ENCODE measurements at places on chromosomes 2 and 18.

DNA sequence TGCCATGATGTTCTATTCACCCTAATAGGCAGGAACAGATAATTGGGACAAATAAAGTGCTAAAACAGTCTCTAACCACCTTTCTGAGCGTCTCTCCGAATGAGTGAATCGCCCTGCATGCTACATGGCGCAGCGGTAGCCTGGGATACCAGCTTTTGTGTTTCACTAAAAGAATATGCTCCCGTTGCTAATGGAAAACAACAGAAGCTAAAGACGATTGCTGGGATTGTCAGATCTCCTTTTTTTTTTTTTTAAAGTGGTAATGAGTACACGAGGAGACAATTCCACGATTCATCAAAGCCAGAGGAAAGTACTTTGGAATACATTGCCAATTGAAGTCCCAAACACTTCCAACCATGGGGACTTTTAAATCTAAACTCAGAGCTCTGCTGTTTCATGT is 1815.3 kb upstream of the CELF4 start:
- DNase-seq: no peak

DNA sequence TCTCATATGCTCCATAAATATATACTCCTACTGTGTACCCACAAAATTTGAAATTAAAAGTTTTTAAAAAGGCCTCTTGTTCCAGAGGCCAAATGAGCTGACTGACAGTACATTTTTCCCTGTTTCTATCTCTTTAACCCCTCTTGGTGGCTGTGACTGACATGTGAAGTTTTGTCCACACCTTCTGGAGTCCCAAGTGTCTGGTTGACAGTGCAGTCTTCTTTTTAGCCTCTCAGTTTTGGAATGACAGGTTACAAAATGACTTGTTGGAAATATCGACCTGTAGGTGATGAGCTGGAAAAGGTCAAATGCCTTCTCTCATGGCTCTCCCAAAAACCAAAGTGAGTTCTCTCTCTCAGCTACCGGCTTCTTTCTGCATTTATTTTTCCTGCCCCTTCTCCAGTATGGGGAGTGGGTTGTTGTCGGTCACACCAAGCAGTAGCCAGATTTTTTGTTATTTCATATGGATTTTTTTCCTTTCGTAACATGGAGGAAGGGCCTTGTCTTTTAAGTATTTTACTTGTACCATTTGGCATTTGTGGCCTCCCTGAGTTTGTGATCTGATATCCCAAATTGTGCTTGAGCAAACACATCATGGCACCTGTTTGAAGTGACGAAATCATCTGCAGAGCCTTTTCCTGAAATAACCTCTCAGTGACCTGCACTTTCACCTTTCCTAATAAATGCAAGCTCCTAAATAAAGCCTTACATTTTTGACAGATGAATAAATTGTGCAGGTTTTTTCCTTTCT is 143.9 kb downstream of the ESCO1 start:
- no peak for DNase-seq

DNA sequence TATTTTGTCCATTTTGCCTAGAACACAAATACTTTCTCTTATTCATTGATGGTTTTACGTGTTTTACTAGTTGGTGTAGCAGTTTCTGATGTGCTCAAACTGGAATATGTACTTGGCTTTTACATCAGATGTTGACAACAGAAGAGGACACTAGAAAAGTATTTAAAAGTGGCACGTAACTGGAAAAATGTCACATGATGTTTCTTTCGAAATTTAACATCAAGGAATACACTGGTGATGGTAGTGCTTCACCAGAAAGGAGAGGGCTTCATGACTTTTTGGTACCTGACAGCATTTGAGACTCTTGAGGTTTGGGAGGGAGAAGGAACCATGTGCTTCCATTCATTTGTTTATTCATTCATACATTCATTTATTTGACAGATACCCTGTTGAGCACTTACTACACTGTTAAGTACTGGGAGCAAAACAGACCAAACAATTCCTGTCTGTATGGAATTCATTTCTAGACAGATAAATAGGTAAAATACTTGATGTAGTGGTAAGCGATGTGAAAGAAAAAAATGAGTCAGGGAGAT is 1.5 kb downstream of the GIGYF2 start:
- DNase-seq: no peak

- peak; percentile 17 for DNase-seq
These were observed 241.2 kb upstream of the TANK start for GRCh38 chr2:160918906-160919503.

DNA sequence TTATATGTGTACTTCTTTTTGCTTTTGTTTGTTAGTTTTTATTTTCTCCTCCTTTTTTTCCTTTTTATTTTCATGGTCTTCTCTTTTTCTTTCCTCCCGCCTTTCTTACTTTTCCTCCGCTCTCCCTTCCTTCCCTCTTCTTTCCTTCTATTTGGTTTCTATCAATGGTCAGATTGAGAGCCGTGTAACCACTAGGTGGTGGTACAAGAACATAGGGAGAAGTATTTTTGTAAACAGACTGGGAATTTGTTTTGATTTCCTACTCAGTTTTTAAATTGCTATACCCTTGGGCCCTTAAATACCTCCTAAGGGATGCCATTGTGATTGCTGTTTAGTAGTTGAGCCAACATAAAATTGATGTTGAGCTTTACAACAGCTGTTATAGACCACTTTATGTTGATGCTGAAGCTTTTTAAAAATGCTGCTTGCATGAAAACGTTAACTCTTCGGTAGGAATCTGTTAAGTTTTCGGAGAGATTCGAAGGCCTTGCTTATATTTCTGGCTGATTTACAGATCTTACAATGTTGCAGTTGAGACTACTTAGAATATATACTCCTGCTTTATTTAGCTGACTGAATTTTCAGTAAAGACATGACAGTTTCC is 124.2 kb downstream of the UBE2E3 start:
- DNase-seq: peak; percentile 20

DNA sequence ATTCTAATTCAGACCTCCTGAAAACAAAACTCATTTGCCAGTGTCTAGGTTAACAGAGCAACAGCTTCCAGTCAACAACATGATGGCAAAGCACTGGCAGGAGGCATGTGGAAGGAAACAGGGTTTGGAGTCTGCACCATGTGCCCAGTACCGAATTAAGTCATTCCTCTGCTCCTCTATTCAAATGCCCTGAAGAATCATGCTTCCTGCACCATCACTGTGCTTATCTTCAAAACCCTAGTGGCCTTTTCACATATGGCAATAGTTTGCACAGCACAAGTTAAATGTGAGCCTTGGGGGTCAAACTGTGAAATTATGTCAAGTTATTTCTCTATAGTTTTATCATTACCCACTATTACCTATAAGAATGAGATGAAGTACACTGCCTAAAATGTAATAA is 75.4 kb upstream of the GRB14 start:
- DNase-seq: no peak

- no peak for DNase-seq
These were observed 468.3 kb upstream of the GYPC start for GRCh38 chr2:126187668-126188067.

GRCh38 chr18:65990944-65991708 is 240.3 kb downstream of the CDH7 start:
- no peak for DNase-seq

DNA sequence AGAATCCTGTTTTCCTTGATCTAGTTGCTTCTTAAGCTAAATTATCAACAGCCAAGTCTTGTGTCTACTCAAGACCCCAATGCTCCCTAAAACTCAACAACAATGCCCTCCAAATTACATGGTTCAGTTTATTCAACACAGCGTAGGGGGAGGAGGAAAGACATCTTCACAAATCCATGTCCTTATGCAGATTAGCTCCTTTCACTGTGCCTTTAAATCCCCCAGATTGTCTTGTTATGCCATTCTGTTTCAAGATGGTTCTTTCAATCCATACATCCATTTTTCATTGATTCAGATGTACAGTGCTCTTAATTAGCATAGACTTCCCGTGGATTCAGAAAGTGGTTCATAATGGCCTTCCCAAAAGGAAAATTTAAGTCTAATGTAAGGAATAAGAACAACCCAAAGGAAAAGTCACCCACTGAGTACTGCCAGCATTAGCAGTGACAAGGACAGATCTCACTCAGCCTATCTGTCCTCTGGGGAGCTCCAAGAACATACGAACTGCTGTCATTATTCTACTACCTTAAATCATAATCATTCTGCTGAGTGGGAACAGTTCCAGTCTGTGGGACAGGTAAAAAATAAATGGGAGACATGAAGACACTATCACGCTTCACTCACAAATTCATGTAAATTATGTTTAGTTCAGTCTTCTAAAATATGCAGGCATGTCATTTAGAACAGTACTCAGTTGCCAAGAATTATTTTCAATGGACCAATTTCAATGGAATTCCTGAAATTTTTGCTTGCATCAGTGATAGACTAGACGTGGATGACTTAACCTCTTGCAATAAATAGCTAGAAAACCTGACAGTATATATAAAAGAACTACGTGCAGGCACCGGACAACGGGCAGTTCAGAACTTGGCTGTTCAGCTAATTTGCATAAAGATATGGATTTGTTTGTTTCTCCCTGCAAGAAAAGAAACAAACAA is 58.9 kb upstream of the RNU4ATAC start:
- DNase-seq: no peak

- no peak for DNase-seq
These were observed 54.2 kb upstream of the ZSWIM2 start for GRCh38 chr2:186903216-186903615.

GRCh38 chr18:10770264-10770663 is 244.4 kb downstream of the NAPG start:
- no peak for DNase-seq

DNA sequence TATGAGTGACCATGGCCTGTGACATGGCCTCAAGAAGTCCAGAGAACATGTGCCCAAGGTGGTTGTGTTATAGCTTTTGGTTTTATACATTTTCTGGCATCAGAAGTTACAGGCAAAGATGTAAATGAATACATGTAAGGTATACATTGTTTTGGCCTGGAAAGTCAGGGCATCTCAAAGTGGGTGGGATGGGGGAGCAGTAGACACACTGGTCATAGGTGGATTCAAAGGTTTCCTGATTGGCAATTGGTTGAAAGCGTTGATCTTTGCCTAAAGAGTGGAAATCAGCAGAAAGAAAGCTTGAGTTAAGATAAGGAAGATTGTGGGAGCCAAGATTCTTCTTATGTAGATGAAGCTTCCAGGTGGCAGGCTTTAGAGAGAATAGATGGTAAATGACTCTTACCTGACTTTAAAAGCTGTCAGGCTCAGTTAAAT is 62.1 kb upstream of the DYNAP start:
- DNase-seq: no peak

GRCh38 chr18:62460851-62461300 is 61.9 kb upstream of the ZCCHC2 start:
- DNase-seq: no peak

- DNase-seq: peak; percentile 13
These were observed 123.8 kb downstream of the AFF3 start for GRCh38 chr2:100018341-100019193.

DNA sequence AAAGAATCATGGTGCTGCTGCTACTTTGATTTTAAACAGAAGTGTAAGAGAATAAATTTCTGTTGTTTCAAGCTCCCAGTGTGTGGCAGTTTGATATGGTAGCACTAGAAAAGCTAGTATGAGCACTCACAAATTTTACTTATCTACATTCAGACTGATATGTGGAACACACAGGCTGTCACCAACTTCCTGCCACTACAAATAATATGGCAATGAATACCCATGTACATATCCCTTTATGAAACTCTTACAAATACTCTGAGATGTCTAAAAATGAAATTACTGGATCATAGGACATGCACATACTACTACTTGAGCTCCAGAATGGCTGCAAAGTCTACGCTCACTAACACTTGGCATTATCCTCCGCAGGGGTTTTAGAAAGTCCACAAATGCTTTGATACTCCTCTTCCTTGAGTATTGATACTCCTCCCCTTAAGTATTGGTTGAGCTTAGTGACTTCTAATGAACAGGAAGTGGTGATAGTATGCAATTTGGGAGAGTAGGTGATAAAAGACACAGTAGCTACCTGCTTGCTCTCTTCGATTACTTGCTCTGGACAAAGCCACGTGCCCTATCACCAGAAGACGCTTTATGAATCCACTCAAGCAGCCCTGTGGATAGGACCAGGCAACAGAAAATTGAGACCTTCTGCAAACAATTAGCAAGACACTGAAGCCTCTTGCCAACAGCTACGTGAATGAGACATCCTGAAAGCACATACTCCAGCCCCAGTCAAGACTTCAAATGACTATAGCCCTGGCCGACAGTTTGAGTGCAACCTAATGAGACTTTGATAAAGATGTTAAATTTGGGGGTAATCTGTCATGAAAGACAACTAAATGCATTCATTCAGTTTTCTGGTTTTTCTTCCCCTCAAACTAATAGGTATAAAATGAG is 35.4 kb downstream of the FBXO11 start:
- no peak for DNase-seq

DNA sequence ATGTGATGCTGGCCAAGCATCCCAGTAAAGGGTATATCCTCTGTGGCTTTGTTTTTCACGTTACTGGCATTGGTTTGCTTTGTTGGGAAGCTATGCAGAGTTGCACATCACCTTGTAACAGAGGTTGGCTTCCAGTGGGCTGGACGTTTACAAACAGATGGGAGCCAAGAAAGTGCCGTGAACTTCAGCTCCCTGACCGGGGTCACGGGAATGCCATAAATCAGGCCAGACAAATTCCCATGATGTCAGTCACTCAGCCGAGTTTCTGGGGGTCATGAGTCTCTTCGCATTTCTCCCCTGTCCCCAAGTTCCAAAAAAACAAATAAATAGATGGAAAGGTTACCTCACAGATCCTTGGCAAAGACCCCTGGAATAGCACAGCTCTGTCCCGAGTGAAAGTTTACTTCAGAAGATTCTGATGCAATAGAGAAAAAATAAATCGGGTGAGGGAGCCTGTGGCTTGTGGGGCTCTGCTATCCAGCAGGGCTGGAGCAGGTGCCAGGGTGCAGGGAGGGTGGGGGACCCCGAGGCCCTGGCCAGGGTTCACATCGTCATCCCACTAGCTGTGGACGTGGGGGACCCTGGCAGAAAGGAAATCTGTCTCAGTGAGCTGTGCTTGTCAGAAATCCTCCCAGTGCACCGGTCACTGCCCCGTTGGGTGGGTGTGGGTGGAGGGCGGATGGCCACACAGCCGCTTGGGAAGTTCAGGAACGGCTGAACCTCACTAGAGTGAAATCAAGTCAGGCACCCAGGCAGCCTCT is 27.8 kb downstream of the TWIST2 start:
- no peak for DNase-seq

DNA sequence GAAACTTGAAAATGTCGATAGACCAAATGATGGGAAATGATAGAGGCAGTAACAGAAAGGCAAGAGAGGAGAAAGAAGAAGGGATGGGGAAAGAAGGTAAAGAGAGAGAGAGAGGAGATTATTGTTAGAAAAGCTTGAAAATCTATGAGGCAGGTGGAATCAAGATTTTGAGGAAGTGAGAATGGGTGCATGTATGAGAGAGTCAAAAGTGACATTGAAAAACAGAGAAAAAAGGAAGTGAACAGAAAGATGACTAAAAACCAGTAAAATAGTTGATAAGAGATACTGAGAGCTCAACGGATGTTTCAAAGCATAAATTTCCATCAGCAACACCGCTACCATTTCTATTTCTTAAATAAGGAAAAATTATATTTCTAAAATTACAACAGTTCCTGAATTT is 327.4 kb upstream of the CWC22 start:
- no peak for DNase-seq

DNA sequence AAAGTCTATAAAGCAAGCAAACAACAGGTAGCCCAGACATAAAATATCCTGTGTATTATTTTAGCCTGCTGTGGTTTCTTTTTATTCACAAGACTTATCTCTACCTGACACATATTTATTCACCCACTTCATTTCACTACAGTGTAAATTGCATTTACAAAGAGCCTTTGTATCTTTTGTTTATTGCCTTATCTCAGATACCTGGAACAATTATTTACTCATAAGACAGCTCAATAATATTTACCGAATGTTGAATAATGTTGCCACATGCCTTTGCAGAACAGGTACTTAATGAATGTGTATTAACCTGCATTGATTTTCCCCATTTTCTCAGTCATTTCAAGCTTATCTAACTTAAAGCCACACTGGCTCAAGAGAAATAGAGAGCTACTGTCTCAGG is 603.6 kb downstream of the FBXO15 start:
- no peak for DNase-seq

All from LoVo (cell line).